Right kidney (tissue), 9 donors: ENCODE measurements at places on chromosomes 13 and 19.

DNA sequence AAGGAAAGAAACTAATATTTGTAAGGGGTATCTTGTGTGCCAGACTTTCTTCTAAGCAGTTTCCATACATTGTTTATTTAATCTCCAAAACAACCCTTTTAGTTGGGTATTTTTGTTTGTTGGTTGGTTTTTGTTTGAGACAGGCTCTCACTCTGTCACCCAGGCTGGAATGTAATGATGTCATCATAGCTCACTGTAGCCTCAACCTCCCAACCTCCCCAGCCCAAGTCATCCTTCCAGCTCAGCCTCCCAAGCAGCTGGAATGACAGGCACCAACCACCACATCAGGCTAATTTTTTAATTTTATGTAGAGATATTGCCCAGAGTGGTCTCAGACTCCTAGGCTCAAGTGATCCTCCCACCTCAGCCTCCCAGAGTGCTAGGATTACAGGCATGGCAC, 41.2 kb upstream of the LSM14A start:
- DNase-seq, result no peak

- peak; percentile 37 for DNase-seq
Measured at GRCh38 chr13:78659732-78660494, 958 bp upstream of the OBI1 start.

DNA sequence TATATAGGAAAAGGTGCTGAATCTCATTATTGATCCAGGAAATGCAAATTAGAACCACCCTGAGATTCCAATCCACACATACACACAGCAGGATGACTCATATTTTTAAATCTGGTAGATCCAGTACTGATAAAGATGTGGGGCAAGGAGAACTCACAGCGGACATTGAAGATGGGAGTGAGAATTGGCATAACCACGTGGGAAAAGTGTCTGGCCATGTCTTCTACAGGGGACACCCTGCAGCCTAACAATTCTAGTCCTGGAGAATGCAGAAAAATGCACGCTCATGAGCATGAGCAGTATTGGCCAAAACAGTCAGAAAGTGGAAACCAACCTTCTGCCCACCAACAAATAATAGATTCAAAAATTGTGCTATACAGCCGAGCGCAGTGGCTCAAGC, 13.5 kb upstream of the BCL3 start:
- no peak for DNase-seq

DNA sequence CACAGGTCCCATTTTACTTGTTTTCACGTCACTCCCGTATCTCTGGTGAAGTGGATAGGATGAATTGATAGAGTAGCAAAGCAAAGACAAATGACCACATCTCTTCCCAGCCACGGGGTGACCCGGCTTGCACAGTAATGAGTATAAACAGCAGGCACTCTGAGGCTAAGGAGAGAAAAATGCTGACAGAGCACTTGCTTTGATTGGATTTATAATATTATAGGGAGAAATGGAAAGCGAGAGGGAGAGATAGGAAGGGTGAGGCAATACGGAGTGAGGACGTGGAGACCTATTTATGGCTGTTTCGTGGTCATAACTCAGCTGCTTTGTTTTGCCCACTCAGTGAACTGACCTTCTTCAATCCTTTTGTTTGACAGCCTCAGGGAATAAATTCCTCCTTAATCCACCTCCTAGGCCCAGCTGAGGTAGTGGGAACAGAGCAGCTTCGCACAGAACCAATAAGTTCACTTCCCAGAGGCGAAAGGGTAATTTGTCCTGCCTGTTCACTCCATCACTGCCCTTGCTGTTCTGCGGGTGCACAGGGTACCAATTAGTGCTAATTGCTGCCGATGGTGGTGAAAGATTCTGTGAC, 68.6 kb downstream of the ERCC5 start:
- no peak for DNase-seq

DNA sequence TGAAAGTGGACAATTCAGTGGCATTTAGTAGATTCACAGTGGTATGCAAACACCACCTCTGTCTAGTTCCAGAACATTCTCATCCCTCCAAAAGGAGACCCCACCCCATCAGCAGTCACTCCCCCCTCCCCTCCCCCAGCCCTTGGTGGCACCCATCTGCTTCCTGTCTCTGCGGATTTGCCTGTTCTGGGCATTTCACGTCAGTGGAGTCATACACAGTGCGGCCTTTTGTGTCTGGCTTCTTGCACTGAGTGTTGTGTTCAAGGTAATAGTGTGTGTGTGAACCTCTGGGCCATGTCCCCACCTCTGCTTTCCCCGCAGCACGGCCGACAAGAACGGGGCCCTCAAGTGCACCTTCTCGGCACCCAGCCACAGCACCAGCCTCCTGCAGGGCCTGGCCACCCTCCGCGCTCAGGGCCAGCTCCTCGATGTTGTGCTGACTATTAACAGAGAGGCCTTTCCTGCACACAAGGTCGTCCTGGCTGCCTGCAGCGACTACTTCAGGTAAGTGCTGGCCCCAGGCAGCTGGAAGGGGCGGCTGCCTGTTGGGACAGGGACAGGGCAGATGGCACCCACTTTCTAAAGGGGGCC, 19.4 kb upstream of the CRTC1 start:
- DNase-seq, result no peak

GRCh38 chr13:59016250-59016649, 1147.5 kb downstream of the DIAPH3 start:
- no peak for DNase-seq

- DNase-seq, result peak; percentile 88
Measured at GRCh38 chr19:2462635-2463421, 6.1 kb upstream of the LMNB2 start.

DNA sequence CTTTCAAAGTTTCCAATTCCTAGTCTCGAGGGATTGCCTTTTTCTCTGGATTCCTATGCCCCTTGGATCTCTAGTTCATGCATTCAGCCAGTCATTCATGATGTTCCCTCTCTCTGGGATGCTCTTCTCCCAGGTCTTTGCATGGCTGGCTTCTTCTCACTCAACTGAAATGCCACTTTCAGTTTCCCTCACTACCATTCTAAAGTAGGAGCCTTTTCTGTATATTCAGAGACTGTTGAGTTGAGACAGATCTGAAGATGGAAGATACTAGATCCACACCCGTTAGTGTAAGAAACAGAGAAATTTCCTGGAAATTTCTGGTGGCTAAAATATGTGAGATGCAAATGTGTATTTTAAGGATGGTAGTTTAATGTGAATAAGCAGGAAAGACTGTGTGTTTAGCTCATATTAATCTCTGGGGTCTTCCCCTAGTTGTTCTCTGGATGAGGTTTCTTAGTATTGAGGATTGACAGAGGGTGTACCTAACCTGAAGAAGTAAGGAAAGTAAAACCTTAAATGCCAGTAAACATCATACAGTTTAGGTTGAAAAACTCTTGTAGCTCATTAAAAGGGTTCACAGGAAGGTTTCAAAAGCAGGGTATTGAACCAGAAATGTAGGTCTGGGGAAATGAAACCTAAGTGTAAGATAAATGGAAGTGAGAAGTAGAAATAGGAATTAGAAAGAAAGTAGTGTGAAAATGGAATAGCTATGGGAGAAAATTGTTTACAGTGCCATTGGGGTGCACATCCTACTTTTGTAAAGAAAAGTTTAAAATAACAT, 331.3 kb downstream of the NDFIP2 start:
- DNase-seq, result no peak

DNA sequence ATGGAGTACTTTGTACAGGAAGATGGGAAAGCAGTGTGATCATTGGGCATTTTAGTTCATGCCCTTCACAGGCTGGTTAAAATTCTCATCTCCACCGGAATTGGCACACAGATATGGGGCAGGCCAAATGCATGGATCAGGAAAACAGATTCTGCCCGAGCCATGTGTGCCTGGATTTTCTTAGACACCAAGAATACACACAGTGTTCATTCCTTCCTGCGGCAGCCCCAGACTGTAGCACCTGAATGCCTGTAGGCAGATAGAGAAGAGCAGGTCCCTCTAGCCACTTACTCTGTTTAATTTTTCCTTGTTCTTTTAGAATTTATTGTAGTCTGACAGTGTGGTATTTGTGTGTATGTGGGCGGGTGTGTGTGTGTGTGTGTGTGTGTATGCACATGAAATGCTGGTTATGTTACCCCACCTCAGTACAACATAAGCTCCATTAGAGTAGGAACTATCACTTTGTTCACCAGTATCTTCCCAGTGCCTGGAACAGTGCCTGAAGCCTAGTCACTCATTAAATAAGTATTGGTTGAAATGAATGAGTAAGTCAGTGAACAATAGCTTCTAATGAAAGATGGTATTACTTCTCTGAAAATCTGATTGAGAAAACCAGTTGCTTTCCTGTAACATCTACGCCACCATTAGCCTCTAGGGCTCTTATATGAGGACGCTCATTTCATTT, 41.7 kb downstream of the FRY start:
- DNase-seq, result no peak

DNA sequence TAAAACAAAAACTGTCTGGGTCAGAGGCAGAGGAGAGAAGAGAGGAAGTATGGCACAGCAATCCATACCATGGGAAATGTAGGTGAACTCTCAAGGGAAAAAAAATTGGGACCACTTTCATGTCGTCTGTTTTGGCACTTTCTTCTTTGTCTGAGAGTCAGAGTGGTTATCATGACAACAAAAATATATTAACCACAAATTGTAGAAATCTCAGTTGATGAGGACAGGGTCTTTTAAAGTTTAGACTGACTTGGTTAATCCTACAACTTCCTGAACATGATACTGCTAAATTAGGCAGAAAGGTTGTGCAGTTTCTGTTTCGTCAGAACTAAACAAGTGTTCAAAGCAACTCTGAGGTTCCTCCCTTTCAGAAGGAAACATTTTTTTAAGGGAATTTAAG, 15.2 kb downstream of the KLF5 start:
- no peak for DNase-seq

- no peak for DNase-seq
Measured at GRCh38 chr19:35272122-35272719, 3.5 kb downstream of the USF2 start.

- no peak for DNase-seq
Measured at GRCh38 chr13:41244556-41244955, 18.8 kb downstream of the MTRF1 start.
